ENCODE measurements at places on chromosomes 2 and 18.

DNA sequence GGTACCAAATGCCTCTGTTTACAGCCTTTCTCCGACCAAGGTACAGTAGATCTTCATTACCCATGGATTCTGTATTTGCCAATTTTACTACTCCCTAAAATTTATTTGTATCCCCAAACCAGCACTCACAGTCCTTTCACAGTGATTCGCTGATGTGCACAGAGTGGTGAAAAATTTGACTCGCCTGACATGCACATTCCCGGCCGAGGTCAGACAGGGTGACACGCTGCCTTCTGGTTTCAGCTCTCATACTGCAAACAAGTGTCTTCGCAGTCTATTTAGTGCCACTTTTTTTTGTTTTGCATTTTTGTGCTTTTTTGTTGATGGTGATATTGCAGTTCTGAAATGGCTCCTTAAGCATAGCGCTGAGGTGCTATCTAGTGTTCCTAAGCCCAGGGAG is 71.0 kb downstream of the MAPK4 start:
- DNase-seq = no peak

GRCh38 chr2:185967335-185967734 is 228.7 kb downstream of the FSIP2 start:
- no peak for DNase-seq

DNA sequence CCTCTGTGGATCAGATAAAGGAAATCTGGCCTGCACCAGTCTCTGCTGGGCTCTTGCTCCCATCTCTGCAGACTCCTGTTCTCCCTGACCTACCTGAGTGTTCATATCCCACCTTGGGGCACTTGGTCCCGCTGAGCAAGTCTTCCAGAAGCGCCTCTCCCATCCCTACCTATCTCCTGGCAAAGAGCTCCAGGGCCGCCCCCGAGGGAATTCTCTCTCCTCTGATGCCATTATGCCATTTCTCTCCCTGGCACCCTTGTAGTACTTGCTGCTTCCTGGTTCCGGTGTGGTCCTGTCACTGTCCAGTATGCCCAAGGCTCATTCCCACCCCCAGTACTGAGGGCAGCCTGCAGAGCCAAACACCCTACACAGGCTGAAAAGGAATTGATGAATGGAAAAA is 99.8 kb downstream of the KLHL29 start:
- DNase-seq = no peak

- DNase-seq = no peak
Measured at GRCh38 chr18:32333781-32334180, 136.9 kb downstream of the GAREM1 start.

DNA sequence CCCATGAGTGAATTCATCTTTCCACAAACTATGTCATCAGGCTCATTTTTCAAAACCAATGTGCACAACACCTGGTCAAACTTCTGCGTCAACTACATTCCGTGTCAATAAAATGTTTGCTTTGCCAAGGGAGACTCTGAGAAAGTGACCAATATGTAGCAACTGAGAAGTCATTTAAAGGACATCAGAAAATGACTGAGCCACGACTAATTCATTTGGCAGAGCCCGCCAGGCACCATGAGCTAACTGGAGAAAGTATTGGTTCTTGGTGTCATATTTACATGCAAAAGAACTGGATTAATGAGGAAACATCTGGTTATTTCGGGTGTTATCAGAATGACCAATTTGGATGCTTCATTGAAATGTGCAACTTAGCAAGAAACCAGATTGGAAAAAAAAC is 7.2 kb downstream of the RND3 start:
- DNase-seq = no peak

- DNase-seq = no peak
Measured at GRCh38 chr2:69390471-69390870, 3.4 kb upstream of the GFPT1 start.

- DNase-seq = no peak
Measured at GRCh38 chr2:71811726-71812125, 335.9 kb downstream of the CYP26B1 start.

- DNase-seq = no peak
Measured at GRCh38 chr2:240389302-240389805, 46.1 kb upstream of the GPC1 start.

DNA sequence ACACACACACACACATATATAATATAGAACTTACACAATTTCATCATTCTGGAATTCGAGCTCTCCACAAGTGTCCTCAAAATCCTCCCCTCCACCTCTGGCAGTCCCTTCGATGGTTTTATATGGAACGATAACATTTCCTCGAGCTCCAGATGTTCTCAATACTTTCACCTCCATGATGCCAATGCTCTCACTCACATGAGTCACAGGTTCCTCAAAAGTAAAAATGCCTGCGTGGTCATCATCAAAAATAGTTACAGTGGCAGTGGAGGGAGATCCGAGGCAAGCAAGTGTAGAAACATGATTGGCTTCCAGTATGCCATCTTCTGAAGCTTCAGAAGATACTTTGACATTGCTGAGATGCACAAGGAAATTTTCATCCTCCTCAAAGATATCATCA is 23.5 kb downstream of the SLC8A1 start:
- DNase-seq = no peak

GRCh38 chr2:44358503-44358902 is 2.8 kb downstream of the PREPL start:
- DNase-seq = peak; percentile 38

GRCh38 chr2:176508984-176509740 is 239.9 kb downstream of the MTX2 start:
- no peak for DNase-seq

GRCh38 chr2:96407041-96407918 is 71.7 kb downstream of the NCAPH start:
- DNase-seq = peak; percentile 81

GRCh38 chr18:3062798-3063680 is 50.1 kb upstream of the LPIN2 start:
- DNase-seq = peak; percentile 89

- DNase-seq = no peak
Measured at GRCh38 chr18:36078751-36079529, 11.6 kb upstream of the RPRD1A start.

DNA sequence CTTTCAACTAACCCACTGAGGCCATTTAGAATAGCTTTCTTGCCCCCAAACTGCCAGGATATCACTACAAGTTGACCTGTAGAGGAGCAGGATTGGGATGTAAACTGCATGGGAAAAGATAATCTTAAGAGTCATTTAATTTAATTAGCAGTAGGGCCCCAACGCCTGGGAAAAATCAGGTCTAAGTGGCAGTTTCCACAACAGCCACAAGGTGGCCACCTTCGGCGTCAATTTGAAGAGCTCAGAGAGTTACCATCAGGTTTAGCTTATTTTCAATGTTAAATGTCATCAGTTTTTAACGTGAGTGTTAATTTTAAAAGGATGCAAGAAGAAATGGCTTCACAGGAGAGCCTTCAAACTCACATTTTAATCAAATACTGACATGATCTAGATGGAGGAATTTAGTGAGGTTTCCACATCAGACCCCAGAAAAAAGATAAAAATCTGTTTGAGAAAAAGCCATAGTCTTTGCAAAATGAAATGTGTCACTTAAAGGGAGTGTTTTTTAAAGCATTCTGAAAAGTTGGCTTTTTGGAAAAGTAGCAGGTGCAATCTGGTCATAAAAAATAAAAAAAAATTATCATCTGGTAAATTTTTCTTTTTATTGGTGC is 77.3 kb upstream of the UPP2 start:
- DNase-seq = peak; percentile 76

GRCh38 chr18:38481576-38481975 is 916.0 kb upstream of the CELF4 start:
- no peak for DNase-seq

GRCh38 chr2:2862386-2862785 is 515.2 kb downstream of the EIPR1 start:
- DNase-seq = no peak

DNA sequence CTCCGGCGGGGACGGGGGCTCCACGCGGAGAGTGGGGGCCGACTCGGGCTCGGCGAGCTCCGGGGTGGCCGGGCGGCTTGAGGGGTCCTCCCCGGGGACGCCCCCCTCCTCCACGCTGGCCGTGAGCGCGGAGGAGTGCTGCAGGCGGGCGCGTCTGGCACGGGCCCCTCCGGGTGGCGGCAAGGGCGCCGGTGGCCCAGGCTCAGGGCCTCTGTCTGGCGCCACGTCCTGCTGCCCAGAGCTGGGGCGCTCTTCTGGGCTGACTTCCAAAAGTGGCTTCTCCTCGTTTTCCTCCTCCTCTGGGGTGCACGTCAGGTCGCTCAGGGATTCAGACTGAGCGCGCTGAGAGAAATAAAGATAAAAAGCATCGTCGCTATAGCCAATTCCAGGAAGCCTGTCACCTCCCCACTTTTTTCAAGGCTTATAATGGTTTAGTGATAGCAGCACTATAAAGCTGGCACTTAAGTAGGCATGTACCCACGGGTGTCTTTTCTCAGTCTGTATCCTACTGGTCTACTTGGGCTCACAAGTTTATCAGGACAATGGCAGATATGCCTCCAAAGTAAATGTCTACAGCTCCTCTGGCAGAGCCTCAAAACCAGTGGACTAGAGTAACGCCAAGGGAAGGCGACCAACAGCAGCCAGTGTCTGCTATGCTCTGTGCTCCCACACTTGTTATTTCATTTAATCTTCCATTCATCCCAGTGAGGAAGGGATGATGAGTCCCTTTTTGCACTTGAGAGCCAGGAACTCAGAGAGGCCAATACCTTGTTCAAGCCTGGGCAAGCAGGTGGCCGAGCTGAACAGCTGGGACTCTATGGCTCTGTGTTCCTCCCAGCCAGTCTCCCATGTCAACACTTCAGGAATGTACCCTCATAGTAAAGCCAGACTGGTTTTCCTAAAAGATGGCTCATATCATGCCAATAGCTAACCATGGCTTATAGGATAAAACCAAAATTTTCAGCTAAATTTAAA is 92.6 kb upstream of the MGAT4A start:
- DNase-seq = no peak

GRCh38 chr2:135733045-135733444 is 8.6 kb upstream of the UBXN4 start:
- no peak for DNase-seq

- no peak for DNase-seq
Measured at GRCh38 chr18:63257453-63257852, 62.1 kb downstream of the BCL2 start.

GRCh38 chr2:165518611-165519010 is 49.1 kb downstream of the CSRNP3 start:
- DNase-seq = no peak

DNA sequence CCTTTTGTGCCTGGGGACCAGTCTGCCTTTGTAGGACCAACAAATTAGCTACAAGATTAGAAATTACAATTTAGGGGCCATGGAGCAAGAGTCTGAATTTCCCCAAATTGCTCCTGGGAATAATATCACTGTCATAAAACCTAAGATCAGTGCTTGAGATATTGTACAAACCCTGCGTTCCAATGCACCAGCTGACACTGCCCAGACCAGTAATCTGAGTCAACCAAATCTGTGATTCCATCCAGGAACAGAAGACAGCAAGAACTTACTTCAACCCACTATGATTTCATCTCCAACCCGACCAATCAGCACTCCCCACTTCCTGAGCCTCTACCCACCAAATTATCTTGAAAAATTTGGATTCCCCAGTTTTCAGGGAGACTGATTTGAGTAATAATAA is 1305.0 kb upstream of the NRXN1 start:
- no peak for DNase-seq

DNA sequence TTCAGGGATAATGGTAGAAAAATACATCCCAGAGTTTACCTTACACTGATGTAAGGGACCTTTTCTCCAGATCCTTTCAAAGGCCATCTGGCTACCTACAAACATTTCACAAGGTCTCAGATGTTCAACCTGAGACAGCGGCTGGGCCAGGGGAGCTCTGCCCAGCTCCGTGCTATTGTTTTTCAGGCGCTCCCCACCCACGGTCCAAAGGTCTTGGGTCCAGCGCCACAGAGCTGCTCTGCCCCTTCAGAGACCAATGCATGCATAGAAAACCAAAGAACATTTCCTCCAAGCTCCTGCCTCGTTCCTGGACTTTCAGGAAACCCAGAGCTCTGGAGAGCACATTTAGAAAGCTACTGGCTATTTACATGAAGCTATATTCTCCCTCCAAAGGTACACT is 40.3 kb downstream of the COPS8 start:
- DNase-seq = no peak

DNA sequence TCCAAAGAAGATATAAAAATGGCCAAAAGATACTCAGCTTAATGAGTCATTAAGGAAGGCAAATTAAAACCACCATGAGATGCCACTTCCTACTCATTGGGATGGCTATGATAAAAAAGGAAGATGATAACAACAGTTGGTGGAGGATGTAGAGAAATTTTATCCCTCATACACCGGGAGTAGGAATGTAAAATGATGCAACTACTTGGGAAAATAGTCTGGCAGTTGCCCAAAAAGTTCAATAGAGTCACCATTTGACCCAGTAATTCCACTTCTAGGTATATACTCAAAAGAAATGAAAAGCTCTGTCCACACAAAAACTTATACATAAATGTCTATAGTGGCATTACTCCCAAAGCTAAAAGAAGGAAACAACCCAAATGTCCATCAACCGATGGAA is 10.1 kb upstream of the SULT1C2 start:
- no peak for DNase-seq

GRCh38 chr2:204110751-204111516 is 174.4 kb downstream of the ICOS start:
- DNase-seq = no peak

GRCh38 chr18:52200921-52201663 is 138.9 kb upstream of the DCC start:
- no peak for DNase-seq

DNA sequence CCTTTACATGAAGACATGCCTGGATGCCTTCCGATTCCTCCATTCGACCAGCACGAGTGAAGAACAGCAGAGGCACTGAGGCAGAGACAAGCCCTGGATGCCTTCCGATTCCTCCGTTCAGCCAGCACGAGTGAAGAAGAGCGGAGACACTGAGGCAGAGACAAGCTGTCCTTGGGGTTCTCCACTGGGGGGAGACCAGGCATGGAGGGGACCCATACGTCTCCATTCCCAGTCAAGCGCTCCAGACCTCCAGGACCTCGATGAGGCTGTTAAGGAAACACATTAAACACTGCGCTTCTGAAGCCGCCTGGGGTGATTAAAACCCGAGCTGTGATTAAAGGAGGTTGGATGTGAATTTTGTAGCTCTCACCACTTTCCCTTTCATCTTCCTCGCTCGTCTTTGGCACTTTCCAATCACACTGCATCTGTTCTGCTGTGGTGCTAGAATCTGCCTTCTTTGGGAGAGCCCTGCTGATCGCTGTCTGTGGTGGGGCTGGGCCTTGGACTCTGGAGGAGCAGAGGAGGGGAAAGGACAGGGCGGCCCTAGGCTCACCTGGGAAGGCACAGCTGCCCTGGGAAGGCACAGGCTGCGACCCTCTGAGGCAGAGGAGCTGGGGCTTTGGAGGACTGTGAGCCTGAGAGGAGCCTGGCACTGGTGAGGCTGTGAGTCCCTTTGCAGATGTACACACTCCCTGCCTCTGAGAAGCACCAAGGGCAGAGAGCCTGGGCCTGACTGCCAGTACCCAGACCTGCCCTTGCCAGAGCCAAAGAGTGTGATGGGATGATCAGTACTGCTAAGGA is 463.1 kb upstream of the HS6ST1 start:
- no peak for DNase-seq

DNA sequence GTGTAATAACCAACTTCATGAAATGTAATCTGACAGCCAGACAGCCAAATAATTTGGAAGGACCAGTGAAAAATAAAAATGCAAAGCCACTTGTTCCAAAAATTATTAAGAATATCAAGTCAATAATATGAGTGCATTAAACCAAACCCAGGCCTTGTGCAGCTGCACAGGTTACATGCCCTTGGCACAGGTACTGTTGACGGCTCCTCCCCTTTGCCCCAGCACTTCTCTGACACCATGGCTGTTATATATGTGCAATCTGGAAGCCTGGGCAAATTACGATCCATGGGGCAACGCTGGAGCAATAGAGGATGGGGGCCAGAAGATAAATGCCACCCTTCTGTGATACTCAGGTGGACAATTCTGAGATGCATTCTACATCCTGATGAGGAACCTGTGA is 68.9 kb downstream of the METTL4 start:
- DNase-seq = no peak
